Left ventricle myocardium inferior (tissue), 1 donor: ENCODE measurements at places on chromosomes 1 and 21. TPM values are rescaled to one million over a fixed set of nuclear protein-coding genes. Genes with fewer than 3 reads are reported as not detected.

- H3K36me3 ChIP-seq = no peaks in the 10 kb centered on the region
- no peak overlapping the region for H3K4me3 ChIP-seq
- H3K27me3 ChIP-seq = no peaks in the 10 kb centered on the region
- H3K4me1 ChIP-seq = peaks cover 80% of the 10 kb centered on the region
Observed at GRCh38 chr1:214541206-214541605, 10.2 kb downstream of the PTPN14 start.

DNA sequence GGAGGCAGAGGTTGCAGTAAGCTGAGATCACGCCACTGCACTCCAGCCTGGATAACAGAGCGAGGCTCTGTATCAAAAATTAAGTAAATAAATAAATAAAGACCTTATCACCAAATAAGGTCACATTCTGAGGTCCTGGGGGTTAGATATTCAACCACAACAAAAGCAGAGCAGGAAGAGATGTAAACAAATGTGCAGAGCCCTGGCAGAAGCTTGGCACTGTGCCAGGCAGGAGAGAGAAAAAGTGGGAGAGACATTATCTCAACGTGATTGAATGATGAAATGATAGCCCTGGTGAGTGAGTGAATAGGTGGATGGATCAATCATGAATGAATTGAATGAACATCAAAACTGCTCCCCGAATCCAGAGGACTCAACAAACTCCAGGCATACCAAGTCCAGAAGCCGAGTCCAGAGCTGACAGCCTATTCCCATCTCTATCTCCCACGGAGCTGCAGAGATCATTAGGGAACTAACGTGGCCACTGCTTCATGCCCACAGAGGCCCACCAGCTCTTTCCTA lies 150.7 kb downstream of the TOMM20 start:
- H3K27me3 ChIP-seq = no peaks in the 10 kb centered on the region
- H3K27ac ChIP-seq = peak overlapping the region; percentile 89
- no peaks in the 10 kb centered on the region for H3K36me3 ChIP-seq

- no peak overlapping the region for H3K27ac ChIP-seq
- no peak for DNase-seq
- H3K36me3 ChIP-seq = no peaks in the 10 kb centered on the region
- H3K4me1 ChIP-seq = no peaks in the 10 kb centered on the region
- no peaks in the 10 kb centered on the region for H3K27me3 ChIP-seq
- no peak overlapping the region for H3K4me3 ChIP-seq
Observed at GRCh38 chr1:106325600-106325999, 730.9 kb upstream of the PRMT6 start.

DNA sequence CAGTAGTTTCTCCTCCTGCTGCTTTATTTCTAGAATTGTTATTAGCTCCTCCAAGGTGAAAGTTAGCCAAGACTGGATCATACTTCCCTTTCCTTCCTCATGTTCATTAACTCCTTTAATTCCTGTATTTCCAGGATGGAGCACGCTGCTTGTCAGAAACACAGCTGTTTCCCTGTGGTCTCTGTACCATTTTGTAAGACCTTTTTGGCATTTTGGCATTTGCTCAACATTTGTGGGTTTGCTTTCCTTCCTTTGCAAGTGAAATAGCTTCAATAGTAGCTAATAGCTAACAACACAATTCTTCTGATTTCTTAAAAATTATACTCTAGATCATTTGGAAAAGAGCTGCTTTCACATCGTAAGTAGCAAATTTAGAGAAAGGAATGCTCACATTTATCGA lies 44.3 kb upstream of the HPDL start:
- no peaks in the 10 kb centered on the region for H3K36me3 ChIP-seq
- no peak overlapping the region for H3K27ac ChIP-seq
- no peak overlapping the region for H3K4me3 ChIP-seq
- H3K4me1 ChIP-seq = no peaks in the 10 kb centered on the region
- peaks cover 17% of the 10 kb centered on the region for H3K27me3 ChIP-seq

- H3K36me3 ChIP-seq = no peaks in the 10 kb centered on the region
- peaks cover 33% of the 10 kb centered on the region for H3K4me1 ChIP-seq
- H3K4me3 ChIP-seq = no peak overlapping the region
- no peak for DNase-seq
- no peak overlapping the region for H3K27ac ChIP-seq
Observed at GRCh38 chr1:243718893-243719292, 131.2 kb downstream of the AKT3 start.

DNA sequence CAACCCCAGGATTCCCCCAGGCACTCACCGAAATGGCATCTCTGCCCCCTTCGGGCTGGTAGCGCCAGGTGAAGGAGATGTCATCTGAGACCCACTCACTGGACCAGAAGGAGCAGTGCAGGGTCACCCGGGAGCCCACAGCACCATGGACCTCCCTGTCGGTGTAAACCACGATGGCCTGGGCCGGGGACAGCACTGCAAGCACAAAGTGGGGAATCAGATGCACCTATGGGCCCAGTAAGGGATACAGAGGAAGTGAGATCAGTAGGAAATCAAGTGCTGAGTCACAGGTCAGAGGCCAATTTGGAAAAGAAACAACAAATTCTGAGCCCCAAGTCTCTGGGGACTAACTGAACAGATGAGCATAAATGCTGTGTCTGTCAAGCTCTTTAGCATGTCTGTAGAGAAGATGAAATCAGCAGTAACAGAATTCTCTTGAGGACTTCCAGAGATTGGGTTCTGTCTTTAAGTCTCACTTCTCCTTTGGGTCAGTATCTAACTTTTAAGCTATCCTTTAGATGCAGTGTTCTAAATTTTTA lies 2.5 kb downstream of the MPZ start:
- peak overlapping the region; percentile 69 for H3K27ac ChIP-seq
- H3K4me1 ChIP-seq = peaks cover 33% of the 10 kb centered on the region
- no peaks in the 10 kb centered on the region for H3K36me3 ChIP-seq
- peak overlapping the region; percentile 85 for H3K4me3 ChIP-seq
- peaks cover 6% of the 10 kb centered on the region for H3K27me3 ChIP-seq

FAM72B gene
- not detected for total RNA-seq

EFNA3 gene
- total RNA-seq = 0.71 TPM

WDR4 gene
- total RNA-seq = 6.0 TPM

RHD gene
- not detected for total RNA-seq

ANKRD34A gene
- 0.66 TPM for total RNA-seq

CXADR gene
- 24.5 TPM for total RNA-seq
